Stimulated activated CD8-positive, alpha-beta memory T cell treated with anti-CD3 and anti-CD28 coated beads, Interleukin-4, amount 100 ng/mL, for 1 hour (primary cell): ENCODE measurements at places on chromosomes 7 and 10.
A peak's percentile ranks its signal among the peaks of the same experiment; 100 is the strongest.

- DNase-seq: no peak
Observed at GRCh38 chr10:97771055-97771891, 526 bp downstream of the SFRP5 start.

DNA sequence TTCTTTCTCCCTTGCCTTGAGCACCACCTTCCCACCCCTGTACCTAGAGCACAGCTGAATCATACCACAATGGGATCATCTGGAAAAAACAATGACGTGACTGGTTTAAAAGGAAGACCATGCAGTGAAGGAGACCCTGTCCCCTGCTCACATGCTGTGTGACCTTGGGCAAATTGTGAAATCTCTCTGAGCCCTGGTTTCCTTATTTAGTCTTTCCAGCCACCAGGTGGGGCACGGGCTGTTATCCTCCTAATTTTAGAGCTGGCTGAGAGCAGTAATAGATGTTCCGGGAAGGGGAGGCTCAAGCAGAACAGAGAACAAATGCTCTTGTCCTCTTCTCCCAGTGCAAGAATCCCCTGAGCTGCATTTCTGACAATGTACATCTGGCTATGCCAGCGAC lies 198.3 kb downstream of the RPS24 start:
- no peak for DNase-seq

DNA sequence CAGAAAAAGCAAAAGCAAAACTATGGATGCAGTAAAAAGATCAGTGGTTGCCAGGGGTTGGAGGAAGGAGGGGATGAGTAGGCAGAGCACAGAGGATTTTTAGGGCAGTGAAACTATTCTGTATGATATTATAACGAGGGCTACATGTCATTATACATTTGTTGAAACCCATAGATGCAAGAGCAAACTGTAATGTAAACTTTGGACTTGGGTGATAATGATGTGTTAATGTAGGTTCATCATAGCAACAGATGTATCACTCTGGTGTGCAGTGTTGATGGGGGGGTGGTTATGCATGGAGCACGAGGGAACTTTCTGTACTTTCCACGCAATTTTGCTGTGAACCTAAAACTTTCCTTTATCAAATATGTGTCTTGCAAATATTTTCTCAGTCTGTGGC lies 23.2 kb downstream of the SLK start:
- no peak for DNase-seq

- DNase-seq: no peak
Observed at GRCh38 chr7:150941351-150942000, 36.6 kb downstream of the KCNH2 start.

GRCh38 chr10:26573674-26574073 lies 123.8 kb upstream of the PDSS1 start:
- DNase-seq: no peak

- DNase-seq: no peak
Observed at GRCh38 chr7:21429021-21429420, 1.1 kb downstream of the SP4 start.

- no peak for DNase-seq
Observed at GRCh38 chr7:108497082-108497725, 28.7 kb downstream of the PNPLA8 start.

GRCh38 chr7:135650831-135651573 lies 11.3 kb upstream of the STMP1 start:
- DNase-seq: no peak

GRCh38 chr10:60045571-60045970 lies 139.2 kb upstream of the CCDC6 start:
- DNase-seq: no peak

GRCh38 chr7:97006055-97006815 lies 882 bp downstream of the DLX6 start:
- no peak for DNase-seq

- DNase-seq: no peak
Observed at GRCh38 chr7:34117573-34117972, 212.2 kb downstream of the BMPER start.

DNA sequence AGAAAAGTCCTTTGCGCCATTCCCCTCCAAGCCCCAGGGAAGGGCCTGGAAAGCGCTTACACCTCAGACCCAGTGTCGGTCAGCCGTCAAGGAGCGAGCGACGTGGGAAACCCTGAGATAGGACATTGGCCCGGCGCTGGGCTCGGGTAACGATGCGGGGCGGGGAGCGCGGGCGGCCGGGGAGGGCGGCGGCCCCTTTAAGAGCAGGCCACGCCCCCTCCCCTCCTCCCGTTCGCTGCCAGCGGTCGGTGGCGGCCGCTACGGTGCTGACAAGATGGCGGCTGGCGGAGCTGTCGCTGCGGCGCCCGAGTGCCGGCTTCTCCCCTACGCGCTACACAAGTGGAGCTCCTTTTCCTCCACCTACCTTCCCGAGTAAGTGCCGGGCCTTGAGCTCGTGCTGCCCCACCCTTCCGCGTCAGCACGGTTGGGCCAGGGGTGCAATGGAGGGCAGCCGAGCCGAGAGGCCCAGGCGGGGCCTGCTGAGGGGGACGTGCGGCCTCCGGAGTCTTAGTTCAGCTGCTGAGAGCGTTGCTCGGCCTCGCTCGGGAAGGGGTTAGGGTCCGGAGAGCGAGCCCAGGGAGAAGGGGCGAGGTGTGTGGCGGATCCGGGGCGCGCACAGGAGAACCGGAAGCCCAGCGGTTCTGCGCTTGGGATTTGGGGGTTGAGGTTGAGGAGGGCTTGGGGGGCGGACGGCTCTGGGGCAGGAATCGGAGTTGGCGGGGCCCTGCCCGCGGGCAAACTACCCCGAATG lies at the start of gene MKLN1:
Gene MKLN1 (plus strand): TSS at position 251 of the 751 bp plus-strand sequence. CDS start 24 bp downstream, at position 275.
- peak; percentile 76 for DNase-seq

GRCh38 chr7:64433590-64433989 lies 119.8 kb downstream of the ZNF736 start:
- no peak for DNase-seq

DNA sequence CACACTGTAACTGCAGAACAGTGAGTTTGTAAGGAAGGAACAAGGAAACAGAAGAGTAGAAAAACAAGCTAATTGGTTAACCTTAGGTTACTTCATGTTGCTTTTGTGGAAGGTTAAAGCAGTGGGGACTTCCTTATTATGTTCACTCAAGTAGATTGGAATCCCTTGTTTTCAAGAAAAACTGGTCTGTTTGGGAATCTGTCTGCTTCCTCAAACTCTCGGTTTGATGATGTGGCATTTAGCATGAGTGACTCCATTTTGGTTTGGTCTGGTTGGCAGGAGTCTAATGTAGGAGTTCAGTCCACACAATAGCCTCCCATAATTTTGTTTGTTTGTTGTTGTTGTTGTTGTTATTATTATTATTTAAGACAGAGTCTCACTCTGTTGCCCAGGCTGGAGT lies 3.8 kb upstream of the TRIM56 start:
- DNase-seq: no peak

- DNase-seq: no peak
Observed at GRCh38 chr7:39530971-39531370, 35.2 kb upstream of the YAE1 start.

- DNase-seq: no peak
Observed at GRCh38 chr7:40873248-40873647, 738.4 kb downstream of the SUGCT start.

- DNase-seq: no peak
Observed at GRCh38 chr7:102819151-102819550, 70.4 kb downstream of the FAM185A start.

DNA sequence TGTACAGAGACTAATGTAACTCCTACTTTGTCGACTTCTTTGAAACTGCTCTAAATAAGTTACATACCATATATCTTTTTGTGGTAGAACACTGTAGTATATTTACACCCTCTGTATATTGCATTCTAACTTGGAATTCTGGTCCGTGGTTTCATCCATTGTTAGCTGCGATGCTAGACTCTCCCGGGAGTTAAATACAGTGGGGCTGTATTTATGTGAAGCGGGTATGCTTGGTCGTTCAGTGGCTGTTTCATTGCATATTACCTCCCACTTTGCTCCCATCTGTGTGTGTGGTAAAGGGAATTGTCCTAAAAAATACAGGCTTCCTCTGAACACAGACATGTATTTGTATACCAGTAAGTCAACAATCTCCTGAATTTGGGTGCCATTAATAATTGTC lies 231.1 kb downstream of the SLC25A13 start:
- no peak for DNase-seq

GRCh38 chr10:114714281-114714741 lies 56.2 kb upstream of the ABLIM1 start:
- no peak for DNase-seq

DNA sequence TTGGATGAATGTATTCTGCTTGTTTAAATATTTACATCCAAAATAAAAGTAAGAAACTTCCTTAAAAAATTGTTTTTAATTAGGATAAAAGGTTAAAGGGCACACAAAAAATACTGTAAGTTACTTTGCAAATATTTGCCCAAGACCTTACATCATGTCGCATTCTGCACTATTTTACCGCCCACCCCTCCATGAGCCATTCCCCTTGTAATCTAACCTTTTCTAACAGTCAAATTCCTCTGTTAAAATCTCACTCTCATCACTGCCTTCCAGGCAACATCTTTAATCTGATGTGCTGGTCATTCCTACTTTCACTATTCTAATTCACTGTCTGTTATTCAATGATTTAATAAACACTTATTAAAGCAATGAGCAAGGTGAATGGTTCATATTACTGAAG lies 23.2 kb downstream of the TSPAN12 start:
- no peak for DNase-seq

- no peak for DNase-seq
Observed at GRCh38 chr7:158003441-158004122, 584.0 kb downstream of the PTPRN2 start.

DNA sequence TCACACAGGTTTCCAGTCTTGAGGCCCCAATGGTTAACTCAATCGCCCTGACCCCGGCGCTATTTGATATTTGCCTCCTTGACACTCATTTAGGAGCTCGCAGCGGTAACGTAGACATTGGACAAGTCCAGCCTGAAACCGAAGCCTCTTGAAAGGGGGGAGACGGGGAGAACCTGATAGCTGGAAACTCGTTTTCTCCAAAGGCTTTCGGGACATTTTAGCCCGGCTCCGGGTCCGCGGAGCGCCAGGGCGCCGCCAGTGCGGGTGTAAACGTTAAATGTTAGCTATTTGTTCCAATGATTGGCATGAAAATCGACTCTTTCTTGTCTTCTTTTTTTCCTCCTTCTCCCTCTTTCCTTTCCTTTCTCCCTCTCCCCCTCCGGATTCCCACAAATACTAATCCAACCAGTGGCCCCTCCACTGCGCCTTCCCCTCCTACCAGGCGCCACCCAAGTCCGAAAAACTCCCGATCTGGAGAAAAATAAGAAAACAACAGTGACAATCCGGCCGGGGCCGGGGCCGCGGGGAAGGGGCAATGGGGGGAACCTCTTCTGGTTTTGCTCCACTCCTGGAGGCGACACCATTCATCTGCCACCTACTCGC lies 17.2 kb upstream of the GATA3 start:
- no peak for DNase-seq

GRCh38 chr7:142964502-142965246 lies 2.5 kb upstream of the KEL start:
- DNase-seq: no peak

GRCh38 chr10:50585921-50586739 lies 37.6 kb downstream of the SGMS1 start:
- no peak for DNase-seq

DNA sequence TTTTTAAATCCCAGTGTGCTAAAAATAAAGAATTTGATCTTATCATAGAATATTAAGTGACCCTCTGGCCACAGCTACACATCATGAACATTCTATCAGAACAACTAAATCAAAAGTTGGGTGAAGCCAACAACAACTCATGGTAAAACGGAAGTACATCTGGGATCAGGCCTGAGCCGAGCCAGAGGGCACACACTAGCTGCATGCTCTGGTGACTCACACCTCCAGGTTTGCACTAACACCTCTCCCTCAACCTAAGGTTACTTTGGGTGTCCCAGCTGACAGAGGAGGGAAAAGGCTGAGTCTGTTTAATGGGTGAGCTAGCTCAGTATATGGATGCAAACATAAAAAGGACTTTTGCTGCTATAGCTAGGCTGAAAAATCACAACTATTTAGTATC lies 281.6 kb downstream of the HGF start:
- no peak for DNase-seq

GRCh38 chr10:8183241-8183704 lies 128.8 kb downstream of the GATA3 start:
- no peak for DNase-seq

DNA sequence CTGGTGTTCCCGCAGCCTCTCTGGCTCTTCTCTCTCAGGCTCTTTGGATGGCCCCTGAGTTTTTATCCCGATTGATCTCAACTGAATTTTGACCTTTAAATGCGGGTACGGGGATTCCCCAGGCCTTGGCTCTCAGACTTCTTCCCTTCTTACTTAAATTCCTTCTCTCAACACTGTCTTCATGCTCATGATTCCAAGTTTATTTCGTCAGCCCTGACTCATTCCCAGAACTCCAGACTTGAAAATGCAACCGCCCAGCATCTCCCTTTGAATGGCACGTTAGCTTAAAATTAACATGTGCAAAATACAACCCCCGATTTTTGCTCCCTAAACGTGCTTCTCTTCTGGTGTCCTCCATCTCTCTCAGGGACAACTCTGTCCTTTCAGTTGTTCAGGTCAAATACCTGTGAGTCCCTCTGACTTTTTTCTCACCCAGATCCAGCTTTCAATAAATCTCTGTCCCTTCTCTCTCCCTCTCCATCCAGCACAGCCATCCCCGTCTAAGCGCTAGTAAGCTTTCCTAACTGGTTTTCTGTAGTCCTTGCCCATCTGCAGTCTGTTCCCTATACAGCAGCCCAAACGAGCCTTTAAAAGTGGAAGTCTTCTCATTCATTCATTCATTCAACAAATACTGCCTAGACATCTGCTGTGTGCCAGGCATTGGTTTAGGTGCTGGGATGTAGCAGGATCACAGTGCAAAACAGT lies 7.1 kb downstream of the HECW1 start:
- no peak for DNase-seq

DNA sequence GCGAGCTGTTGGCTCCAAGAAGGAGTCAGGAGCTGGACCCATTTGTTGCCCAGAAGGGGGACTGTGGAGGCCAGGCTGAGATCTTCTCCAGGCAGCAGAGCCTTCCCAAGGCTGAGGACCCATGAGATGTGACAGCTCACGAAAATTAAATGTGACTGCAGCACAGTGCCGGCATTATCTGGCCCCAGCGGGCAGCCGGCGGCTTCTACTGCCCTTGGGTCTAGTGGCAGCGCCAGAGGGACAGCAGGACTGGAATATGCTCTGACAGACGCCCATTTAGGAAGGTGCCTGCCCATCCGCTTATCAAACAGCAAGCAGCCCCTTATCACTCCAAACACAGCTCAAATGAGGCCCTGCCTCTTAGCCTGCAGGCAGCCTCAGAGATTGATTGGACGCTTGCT lies 122.9 kb upstream of the LYZL2 start:
- no peak for DNase-seq

- no peak for DNase-seq
Observed at GRCh38 chr10:10644008-10644646, 373.5 kb upstream of the CELF2 start.
